Activated CD4-positive, alpha-beta T cell treated with anti-CD3 and anti-CD28 coated beads, Interleukin-2, amount 10 ng/mL, durations not matched to agents 7 days and 5 days (primary cell): ENCODE measurements at places on chromosomes 3 and 15. TPM values are rescaled to one million over a fixed set of nuclear protein-coding genes. Genes with fewer than 3 reads are reported as not detected.

Gene CCNL1
- total RNA-seq: 258 TPM

Gene C2CD4A
- not detected for total RNA-seq

Gene HHATL
- not detected for total RNA-seq

Gene APOD
- total RNA-seq: not detected

GRCh38 chr3:104460477-104461406 is 906.0 kb upstream of the ALCAM start:
- H3K27me3 ChIP-seq: no peaks in the 10 kb centered on the region
- DNase-seq: no peak
- H3K36me3 ChIP-seq: no peaks in the 10 kb centered on the region

DNA sequence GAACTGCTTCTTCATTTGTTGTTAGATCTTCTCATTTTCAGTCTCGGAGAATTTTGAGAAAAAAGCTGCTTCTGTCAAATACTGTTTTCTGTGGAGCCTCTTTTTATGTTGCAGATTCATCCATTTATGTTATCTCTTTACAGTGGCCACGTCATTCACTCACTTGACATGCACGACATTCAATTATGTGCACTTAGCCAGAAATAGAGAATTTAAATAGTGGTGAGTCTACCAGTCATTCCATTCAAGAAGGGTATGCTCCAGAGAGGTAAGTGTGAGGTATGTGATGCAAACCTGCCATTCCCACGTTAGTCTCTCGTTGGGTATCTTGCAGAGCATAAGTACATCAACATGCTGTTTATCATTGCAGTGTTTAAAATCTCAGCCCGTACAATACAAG is 9.8 kb downstream of the ARPP19 start:
- peak overlapping the region; percentile 60 for H3K27ac ChIP-seq
- no peak for DNase-seq
- H3K4me3 ChIP-seq: peak overlapping the region; percentile 7
- H3K36me3 ChIP-seq: peaks cover 41% of the 10 kb centered on the region

GRCh38 chr3:24154013-24154695 is 209.1 kb downstream of the NR1D2 start:
- no peak overlapping the region for H3K27ac ChIP-seq
- no peak overlapping the region for H3K4me3 ChIP-seq
- H3K27me3 ChIP-seq: no peaks in the 10 kb centered on the region

DNA sequence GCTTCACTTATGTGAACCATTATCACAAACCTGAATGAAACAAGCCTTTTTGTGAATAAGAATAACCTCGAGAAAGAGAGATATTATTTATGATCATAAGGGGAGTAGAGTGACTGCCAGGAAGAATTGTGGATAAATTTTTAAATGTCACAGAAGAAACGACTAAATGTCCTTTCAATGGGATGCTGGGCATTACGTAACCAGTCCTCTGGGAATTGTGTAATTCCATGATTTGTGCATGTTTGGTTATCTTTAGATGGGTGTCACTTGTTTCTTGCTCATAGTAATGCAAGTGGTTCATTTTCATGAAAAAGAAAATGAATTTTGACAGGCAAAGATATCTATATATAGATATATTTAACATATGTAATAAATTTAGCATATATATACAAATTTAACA is 379.5 kb upstream of the AGTR1 start:
- no peak overlapping the region for H3K4me3 ChIP-seq
- peaks cover 2% of the 10 kb centered on the region for H3K4me1 ChIP-seq
- H3K27ac ChIP-seq: no peak overlapping the region
- no peaks in the 10 kb centered on the region for H3K36me3 ChIP-seq

- peaks cover 3% of the 10 kb centered on the region for H3K36me3 ChIP-seq
- no peaks in the 10 kb centered on the region for H3K27me3 ChIP-seq
- no peak overlapping the region for H3K4me3 ChIP-seq
- no peak overlapping the region for H3K27ac ChIP-seq
Observed at GRCh38 chr3:143850877-143851276, 2.6 kb upstream of the SLC9A9 start.

DNA sequence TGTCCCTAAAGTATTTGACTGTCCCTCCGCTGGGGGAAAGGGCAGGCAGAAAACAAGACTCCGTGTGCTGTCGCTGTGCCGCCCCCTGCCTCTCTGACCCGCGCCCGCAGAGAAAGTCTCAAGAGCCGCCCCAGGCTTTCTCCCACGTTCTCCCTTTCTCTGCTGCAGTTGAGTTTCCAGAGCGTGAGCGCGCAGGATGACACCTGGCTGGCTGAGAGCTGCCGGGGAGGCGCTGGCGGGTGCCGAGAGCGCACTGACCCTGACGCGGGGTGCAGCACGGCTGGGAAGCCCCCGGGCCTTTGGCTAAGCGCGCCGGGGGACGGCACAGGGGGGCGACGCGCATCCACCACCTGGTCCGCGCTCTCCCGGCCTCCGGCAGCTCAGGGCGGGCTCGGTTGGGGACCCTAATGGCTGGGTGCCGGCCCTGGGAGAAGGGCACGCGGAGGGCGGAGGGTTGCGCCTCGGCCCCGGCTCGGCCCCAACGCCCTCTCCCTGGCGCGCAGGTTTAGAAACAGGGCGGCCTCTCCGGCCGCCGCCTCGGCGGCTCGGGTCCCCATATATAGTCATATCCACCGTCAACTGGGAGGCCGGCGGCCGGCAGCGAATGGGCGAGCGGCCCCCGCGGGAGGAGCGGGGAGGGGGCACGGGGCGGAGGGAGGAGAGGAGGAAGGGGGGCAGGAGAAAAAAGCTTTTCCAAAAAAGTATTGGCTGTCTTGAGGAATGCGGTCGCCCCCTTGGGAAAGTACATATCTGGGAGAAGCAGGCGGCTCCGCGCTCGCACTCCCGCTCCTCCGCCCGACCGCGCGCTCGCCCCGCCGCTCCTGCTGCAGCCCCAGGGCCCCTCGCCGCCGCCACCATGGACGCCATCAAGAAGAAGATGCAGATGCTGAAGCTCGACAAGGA is at the start of gene TPM1:
TPM1 (plus strand) TSS at position 774 of the 903 bp plus-strand sequence; CDS start at position 857, 83 bp downstream.
- peaks cover 6% of the 10 kb centered on the region for H3K4me1 ChIP-seq
- H3K27me3 ChIP-seq: peaks cover 85% of the 10 kb centered on the region
- no peaks in the 10 kb centered on the region for H3K36me3 ChIP-seq
- no peak for DNase-seq
- H3K27ac ChIP-seq: no peak within 1 kb of the TSS

GRCh38 chr3:60703956-60704736 is 547.1 kb downstream of the FHIT start:
- no peak overlapping the region for H3K27ac ChIP-seq
- H3K27me3 ChIP-seq: no peaks in the 10 kb centered on the region
- no peak overlapping the region for H3K4me3 ChIP-seq
- H3K4me1 ChIP-seq: no peaks in the 10 kb centered on the region

DNA sequence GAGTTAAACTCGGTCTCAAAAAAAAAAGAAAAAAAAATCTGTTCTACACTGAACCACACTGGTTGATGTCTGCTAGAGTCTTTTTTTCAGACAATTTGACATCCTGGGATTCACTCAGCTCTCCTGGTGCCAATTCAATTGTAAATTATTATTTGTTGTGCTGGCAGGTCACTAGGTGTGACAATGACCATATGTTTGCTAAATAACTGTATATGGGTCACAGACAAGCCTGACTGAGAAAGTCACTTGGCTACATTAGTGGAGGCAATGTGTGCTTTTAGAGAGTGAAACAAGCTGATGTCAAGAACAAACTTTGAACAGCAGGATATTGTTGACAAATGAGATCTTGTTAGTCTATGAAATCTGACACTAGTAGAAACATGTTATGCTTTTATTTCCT is 1379.1 kb downstream of the ZPLD1 start:
- H3K27ac ChIP-seq: no peak overlapping the region
- no peaks in the 10 kb centered on the region for H3K27me3 ChIP-seq
- no peak for DNase-seq
- H3K4me3 ChIP-seq: no peak overlapping the region
- no peaks in the 10 kb centered on the region for H3K36me3 ChIP-seq
- no peaks in the 10 kb centered on the region for H3K4me1 ChIP-seq

DNA sequence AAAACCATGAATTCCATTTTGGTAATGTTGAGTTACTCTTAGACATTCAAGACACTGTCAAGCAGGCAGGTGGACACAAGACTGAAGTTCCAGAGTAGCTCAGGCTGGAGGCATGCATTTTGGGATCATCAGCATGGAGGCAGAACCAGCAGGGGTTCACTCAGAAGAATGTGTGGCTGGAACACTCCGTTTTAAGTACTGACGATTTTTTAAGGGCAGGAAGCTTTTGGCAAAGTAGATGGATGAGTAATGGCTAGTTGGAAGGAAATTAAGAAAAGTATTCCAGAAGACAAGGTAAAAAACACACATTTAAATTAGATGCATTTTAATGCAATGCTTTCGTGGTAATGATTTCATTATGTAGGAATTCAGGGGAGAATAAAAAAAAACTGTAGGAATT is 420.4 kb downstream of the ROBO2 start:
- H3K4me3 ChIP-seq: no peak overlapping the region
- H3K36me3 ChIP-seq: no peaks in the 10 kb centered on the region
- H3K27ac ChIP-seq: no peak overlapping the region
- H3K4me1 ChIP-seq: no peaks in the 10 kb centered on the region

GRCh38 chr3:64574194-64574593 is 113.6 kb downstream of the ADAMTS9 start:
- no peaks in the 10 kb centered on the region for H3K4me1 ChIP-seq
- no peak overlapping the region for H3K27ac ChIP-seq
- H3K36me3 ChIP-seq: no peaks in the 10 kb centered on the region
- H3K4me3 ChIP-seq: no peak overlapping the region
- H3K27me3 ChIP-seq: no peaks in the 10 kb centered on the region
- no peak for DNase-seq

DNA sequence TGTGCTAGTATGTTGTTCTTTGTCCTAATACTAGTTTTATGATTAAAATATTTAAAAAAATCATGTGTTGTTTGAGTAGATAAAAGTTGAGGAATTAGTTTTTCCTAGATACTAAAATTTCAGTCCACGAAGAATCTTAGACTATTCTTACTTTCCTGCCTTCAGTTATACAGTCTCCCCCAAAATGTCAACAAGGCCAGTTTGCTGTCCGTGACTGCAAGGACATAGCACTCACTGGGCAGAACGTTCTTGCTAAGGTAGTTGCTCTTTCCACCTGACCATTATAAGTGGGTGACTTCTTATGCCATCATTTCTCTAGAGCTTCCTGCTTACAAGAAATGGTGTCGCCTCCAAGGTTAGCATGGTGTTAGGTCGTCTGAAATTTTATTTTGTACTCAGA is 32.8 kb downstream of the KAT2B start:
- H3K4me1 ChIP-seq: peaks cover 15% of the 10 kb centered on the region
- no peaks in the 10 kb centered on the region for H3K27me3 ChIP-seq
- DNase-seq: no peak
- no peak overlapping the region for H3K27ac ChIP-seq
- no peak overlapping the region for H3K4me3 ChIP-seq
- peaks cover 53% of the 10 kb centered on the region for H3K36me3 ChIP-seq

GRCh38 chr3:31634476-31634875 is 101.8 kb downstream of the STT3B start:
- H3K4me3 ChIP-seq: no peak overlapping the region
- H3K36me3 ChIP-seq: peaks cover 74% of the 10 kb centered on the region
- peak overlapping the region; percentile 66 for H3K27ac ChIP-seq
- peaks cover 42% of the 10 kb centered on the region for H3K4me1 ChIP-seq
- no peak for DNase-seq
- H3K27me3 ChIP-seq: no peaks in the 10 kb centered on the region

GRCh38 chr3:81097889-81098288 is 663.6 kb downstream of the GBE1 start:
- no peaks in the 10 kb centered on the region for H3K4me1 ChIP-seq
- no peaks in the 10 kb centered on the region for H3K27me3 ChIP-seq
- no peak overlapping the region for H3K4me3 ChIP-seq
- H3K27ac ChIP-seq: no peak overlapping the region
- no peak for DNase-seq

- H3K4me1 ChIP-seq: peaks cover 14% of the 10 kb centered on the region
- H3K4me3 ChIP-seq: no peak overlapping the region
- peaks cover 4% of the 10 kb centered on the region for H3K27me3 ChIP-seq
Observed at GRCh38 chr15:50148362-50148963, 29.4 kb upstream of the ATP8B4 start.

GRCh38 chr3:15172806-15173205 is 33.2 kb upstream of the CAPN7 start:
- no peaks in the 10 kb centered on the region for H3K36me3 ChIP-seq
- no peaks in the 10 kb centered on the region for H3K4me1 ChIP-seq
- DNase-seq: no peak
- H3K4me3 ChIP-seq: no peak overlapping the region
- H3K27me3 ChIP-seq: peaks cover 39% of the 10 kb centered on the region
- no peak overlapping the region for H3K27ac ChIP-seq

DNA sequence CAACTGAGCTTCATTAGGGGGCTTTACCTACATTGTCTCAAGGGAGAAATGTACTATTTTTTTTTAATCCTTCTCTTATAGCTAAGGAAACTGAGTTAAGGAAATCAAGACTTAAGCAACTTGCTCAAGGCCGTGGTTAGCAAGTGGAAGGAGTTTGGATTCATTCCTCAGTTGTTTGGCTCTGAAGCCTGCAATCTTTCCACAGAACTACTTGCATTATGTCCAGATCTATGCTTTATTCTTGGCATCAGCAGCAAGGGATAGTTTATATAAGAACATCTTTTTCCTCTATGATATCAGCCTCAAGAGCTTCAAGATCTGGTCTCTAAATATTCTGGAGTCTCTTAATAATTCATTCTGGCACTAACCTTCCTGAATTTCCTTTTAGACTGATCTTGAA is 182.4 kb downstream of the SV2B start:
- no peak overlapping the region for H3K4me3 ChIP-seq
- no peak overlapping the region for H3K27ac ChIP-seq
- H3K27me3 ChIP-seq: peaks cover 3% of the 10 kb centered on the region
- H3K4me1 ChIP-seq: no peaks in the 10 kb centered on the region
- DNase-seq: no peak
- no peaks in the 10 kb centered on the region for H3K36me3 ChIP-seq

DNA sequence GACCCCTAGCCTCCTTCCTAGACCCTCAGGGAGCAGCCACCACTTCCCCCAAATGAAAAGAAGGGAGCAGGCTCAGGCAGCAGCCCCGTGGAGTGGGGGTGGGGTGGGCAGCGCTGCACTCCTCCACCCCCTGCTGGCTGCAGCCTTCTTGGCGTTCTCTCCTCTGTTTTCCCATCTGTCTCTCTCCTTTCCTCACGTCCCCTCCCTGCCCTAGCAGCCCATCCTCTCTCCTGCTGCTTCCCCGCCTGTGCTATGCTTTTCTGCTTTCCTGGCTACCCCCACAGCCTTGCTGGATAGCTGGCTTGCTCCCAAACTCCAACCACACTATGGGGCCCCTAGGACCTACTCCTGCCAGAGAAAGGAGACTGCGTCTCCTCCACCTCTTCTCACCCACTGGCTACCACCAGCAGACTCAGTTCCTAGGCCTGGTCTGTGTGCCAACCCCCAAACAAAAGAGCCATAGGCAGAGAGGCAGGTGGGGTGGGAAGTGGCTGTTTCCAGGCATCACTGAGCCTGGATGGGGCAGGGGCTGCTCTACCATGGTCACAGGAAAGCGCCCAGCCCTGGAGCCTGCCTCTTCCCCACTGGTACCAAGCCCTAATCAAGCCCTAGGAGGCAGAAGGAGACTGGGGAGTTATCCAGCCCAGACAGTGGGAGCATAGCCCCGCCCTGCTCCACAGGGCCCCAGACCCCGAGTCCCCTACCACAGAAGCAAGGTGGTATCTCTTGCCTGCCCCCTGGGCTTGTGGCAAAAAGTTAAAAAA is 3.4 kb upstream of the DISP2 start:
- no peaks in the 10 kb centered on the region for H3K36me3 ChIP-seq
- no peak overlapping the region for H3K4me3 ChIP-seq
- DNase-seq: no peak
- H3K27ac ChIP-seq: no peak overlapping the region
- peaks cover 11% of the 10 kb centered on the region for H3K4me1 ChIP-seq
